ENCODE measurements at places on chromosomes 2 and 18.

DNA sequence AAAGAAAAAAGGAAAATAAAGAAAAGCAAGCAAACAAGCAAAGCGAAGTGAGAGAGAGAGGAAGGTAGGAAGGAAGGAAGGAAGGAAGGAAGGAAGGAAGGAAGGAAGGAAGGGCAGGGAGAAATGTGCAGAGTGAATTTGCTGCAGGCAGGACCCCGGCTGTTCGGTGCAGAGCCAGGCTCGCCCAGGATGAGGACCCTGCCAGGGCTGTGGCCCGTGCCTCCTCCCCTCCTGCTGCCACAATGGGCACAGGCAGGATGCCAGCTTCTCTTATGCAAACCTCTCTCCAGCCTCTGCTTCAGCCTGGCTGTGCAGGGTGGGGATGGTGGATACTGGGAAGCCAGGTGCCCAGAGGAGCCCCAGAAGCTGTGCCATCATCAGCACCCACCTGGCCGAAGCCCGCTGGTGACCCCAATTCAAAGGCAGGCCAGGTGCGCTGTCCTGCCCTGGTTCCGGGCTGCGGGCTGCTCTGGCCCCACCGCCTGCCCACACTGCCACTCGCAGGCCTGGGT, 3.2 kb downstream of the GPR17 start:
- no peak for DNase-seq

DNA sequence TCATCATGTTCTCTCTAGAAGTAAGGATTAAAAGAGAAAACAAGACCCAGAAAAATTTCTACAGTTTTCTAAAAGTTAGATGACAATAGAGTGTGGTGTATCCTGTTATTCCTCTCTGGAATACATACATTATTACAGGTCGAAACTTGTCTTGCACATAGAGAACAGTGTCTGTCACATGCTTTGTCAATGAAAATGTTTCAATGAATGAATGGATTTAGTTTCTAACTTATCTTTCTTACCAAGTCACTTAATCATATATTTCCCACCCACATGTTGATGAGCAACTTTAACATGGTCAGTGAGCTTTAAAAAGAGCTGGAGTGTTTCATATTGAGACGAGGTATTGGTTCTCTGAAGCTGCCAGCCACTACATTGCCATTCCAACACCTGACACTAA, 4.3 kb downstream of the DSG4 start:
- no peak for DNase-seq

DNA sequence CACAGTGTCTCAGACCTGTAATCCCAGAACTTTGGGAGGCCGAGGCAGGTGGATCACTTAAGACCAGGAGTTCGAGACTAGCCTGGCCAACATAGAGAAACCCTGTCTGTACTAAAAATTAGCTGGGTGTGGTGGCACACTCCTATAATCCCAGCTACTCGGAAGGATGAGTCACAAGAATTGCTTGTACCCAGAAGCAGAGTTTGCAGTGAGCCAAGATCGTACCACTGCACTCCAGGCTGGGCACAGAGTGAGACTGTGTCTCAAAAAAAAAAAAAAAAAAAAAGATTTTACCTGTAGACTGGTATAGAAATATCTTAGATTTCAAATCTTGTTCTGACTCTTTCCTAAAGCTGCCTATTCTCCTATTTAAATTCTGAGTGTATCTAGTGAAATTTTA, 7.2 kb upstream of the KLHL29 start:
- no peak for DNase-seq

DNA sequence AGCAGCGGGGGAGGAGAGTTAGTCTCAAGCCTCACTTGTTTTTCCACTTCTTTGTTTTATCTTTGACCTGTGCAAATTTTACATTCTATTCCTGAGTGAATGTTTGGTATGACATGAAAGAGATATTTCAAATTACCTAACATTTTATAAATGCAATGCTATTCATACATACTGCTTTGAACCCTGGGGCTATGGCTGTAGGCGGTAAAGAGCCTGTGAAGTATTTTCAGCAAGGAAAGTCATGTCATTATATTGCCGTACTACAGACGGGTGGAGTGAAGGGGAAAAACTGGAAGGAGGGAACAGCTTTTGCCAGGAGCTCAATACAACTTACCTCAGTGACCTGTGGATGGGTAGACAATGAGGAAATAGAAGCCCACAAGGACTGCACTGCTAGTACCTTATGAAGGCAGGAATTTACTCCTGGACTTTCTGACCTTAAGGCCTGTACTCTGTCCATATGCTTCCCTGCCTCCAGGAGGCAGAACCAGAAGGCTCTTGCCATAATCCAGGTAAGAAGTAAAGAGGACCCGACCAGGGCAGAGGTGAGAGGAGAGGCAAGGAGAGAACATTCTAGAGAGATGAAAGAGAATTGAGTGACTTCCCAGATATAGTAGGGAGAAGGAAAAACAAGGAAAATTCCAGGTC, 28.4 kb upstream of the TET3 start:
- no peak for DNase-seq

- DNase-seq, result no peak
Measured at GRCh38 chr2:156452971-156453370, 16.8 kb downstream of the GPD2 start.

DNA sequence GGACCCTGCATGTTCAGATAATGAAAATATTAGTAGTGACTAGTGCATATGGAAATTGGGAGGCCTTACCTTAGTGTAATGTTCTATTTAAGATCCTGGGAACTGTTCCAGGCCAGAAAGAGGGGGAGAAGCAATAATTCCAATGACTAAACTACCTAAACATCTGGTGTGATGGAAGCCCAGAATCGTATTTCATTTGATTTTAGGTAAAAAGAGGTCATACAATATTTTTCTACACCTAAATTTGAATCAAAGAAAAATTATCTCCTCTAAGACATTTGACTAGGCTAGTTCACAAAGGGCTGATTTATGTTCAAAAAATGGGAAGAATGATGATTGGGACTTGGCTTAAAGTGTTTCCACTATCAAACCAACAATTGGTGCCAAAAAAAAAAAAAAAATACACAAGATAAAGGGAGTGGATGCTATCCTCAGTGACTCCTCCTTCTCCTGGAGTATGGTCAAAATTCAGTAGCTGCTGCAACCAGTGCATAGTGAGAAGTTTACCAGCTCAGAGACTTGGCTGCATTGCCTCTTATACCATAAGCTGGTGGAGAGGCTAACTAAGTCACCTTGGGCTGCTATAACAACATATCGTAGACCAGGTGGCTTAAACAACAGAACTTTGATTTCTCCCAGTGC, 1038.3 kb upstream of the ACVR2A start:
- no peak for DNase-seq

DNA sequence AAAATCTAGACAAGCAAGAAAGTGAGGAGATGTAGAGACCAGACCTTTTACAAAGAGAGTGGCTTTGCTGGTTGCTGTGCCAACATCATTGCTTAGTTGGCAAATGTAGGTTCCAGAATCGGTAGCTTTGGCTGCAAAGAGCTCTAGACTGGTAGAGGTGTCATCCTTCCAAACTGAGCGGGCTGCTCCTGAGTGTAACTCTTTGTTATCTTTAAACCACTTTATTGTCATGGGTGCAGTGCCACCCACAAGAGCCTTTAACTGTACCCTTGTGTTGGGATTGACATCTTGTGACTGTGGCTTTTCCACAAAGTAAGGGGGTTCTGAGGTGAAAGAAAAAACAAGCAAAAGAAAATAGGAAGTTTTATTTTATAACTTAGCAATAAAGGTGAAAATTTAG, 77.2 kb downstream of the TTN start:
- DNase-seq, result no peak

DNA sequence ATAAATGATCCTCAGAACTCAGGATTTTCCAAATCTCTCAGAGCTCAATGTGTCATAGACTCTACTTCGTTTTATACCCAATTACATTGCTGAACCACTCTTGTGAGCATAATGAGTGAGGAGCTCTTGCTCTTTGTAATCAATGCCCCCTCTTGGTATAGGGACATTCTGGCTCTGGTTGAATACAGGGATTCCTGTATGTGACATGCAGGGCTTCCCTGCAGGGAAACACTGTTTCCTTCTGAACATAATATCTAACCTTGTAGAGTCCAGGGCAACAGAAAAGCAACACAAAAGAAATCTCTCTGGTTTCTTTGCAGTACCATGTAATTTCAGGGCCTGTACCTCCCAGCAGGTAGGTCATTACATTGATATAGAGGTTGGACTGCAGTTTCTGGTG, 101.5 kb downstream of the CPS1 start:
- DNase-seq, result no peak

DNA sequence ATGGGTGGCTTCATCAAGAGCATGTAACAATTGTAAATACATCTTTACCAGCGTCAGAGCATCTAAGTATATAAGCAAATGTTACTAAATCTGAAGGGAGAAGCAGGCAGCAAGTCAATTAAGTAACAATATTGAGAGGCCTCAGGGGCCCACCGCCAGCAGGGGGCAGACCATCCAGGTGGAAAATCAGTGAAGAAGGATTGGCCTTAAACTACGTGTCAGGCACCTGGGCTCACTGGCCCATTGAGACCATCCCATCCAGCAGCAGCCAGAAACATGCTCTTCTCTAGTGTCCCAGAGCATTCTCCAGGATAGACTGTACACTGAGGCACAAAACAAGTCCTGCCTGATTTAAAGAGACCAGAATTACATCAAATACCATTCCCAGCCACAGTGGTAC, 96.2 kb upstream of the SNTG2 start:
- no peak for DNase-seq

DNA sequence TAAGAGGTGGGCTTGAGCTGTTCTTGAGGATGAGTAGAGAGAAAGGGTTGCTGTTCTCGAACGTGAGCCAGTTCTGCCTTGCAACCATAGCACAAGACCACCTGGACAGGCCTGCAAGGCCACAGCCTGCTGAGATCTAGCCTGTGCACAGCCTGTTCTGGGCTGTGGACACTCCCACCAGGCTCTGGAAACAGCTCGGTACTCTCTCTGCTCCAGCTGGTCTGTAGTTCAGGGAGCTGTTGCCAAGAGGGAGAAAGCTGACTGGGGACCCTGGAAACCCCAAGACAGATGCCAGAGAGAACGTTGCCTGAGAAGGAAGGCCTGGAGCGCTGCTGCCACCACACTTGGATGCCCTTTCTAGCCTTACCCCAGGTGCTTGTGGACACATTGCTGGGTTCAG, 69.8 kb downstream of the CTIF start:
- no peak for DNase-seq

- DNase-seq, result no peak
Measured at GRCh38 chr2:170681311-170681710, 33.8 kb upstream of the SP5 start.

DNA sequence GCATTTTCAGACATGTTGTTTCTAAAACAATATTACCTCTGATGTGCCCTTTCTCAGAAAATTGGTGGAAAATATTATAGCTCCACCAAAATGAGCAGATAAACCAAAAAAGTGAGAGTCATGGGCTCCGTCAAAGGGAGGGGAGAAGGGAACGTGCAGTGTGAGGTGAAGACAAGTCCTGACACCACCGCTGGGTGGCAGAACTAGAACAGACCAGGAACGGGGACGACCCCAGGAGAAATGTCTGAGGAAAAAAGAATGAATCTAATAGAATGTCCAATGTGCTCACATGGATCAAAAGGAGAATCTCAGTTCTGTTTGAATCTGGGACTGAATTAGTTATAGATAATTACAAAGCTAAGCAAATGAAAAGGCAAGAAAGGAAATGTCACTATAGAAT, 22.6 kb upstream of the BCL2 start:
- peak; percentile 38 for DNase-seq

DNA sequence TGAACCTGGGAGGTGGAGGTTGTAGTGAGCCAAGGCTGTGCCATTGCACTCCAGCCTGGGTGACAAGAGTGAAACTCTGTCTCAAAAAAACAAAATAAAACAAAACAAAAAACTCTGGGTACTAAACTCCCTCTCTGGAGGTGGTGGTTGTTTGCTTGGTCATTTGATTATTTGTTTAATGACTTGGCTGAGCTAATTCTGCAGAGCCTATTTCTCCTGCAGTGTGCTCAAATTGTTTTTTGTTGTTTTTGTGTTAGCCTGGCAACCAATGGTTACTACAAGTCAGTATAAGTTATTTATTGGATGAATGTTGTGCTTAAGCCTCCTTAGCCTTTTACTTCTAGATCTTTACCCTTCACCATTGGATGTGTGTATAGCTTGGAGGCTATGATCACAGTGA, 387.5 kb downstream of the ADCYAP1 start:
- no peak for DNase-seq

DNA sequence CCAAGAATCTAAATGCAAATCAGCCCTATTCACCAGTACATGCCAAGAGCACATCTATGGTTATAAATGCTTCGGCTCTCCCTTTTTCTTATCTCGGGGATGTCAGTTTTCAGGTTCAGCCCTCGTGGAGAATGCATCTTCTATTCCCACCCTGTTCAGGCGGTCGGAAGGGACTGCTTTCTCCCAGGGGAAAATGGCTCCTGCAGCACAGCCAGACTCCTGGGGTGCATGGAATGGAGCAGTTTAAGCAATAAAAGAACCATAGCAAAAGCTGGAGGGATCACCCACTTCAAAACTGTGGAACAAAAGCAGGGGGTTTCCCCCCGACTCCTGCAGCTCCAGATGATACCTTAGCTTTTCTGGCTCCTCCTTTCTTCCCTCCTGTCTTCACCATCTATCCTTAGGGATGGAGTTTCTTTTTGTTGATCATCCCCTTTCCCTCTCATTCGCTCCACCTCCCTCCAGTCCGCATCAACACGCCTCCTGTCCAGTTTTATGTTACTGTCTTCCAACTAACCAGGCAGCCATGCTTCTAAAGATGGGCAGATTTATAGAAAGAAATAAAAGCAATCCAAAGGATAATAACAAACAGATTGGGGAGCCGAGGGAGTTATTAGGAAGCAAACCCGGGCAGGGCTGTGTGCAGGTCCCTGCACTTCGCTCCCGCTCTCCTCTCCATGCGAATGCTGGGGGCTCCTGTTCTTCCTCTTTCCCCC, 356.2 kb upstream of the SMIM21 start:
- no peak for DNase-seq

- DNase-seq, result no peak
Measured at GRCh38 chr2:240244543-240244942, 104.1 kb upstream of the OTOS start.

DNA sequence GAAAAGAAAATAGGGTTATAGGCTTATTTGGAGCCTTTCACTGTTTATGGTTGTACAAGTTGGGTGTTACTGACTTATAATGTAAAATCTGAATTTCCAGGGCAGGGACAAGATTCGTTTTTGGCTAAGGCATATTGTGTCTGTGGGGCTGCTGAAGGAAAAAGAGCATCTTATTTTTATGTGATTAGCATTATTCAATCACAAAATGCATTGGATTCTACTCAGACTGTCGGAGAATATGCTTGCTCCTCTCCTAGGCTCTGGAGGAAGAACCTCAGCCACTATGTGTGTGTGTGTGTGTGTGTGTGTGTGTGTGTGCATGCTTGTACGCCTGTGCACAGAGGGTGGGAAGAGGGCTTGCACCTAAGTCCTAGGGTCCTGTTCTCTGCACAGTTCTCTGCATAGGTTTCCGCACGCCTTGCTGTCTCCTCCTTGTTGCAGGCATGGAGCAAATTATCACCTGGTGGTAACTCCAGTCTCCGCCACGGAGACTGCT, 44.3 kb downstream of the AGAP1 start:
- DNase-seq, result no peak

DNA sequence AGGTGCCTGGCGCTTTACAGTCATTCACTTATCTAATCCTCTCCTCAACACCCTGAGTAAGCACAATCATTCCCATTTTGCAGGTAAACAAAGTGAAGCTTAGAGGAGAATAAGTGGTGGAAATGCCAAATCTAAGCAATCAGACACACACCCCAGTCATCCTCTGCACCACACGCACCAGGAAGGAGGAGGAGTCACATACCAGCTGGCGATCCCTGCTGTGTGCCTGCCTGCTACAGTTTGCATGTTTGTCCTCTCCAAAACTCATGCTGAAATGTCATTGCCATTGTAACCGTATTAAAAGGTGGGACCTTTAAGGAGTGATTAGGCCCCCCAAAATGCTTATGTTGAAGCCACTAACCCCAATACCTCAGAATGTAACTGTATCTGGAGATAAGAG, 93.7 kb downstream of the LOXHD1 start:
- DNase-seq, result no peak
